ENCODE measurements at places on chromosomes 7 and 10. TPM values are rescaled to one million over a fixed set of nuclear protein-coding genes. Genes with fewer than 3 reads are reported as not detected.

DNA sequence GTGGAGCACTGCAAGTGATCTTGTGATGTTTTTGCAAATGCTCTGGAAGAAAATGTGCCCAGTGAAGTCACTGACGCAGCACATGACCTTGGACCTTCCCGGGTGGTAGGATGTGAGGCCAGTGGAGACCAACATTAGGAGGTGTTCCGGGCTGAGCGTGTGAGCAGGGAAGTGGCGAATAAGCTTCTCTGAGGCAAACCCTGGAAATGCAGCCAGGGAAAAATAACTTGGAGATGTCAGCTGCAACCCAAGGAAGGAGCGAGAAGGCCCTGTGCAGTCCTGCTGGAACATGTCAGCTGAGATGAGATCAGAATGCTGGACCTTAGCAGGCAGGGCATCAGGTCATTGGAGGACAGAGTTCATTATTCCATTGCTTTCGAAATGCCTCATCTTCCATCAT lies 18.6 kb upstream of the SDK1 start:
- no peak overlapping the region for H3K4me3 ChIP-seq
- H3K27ac ChIP-seq, result no peak overlapping the region
- no peak for DNase-seq

DNA sequence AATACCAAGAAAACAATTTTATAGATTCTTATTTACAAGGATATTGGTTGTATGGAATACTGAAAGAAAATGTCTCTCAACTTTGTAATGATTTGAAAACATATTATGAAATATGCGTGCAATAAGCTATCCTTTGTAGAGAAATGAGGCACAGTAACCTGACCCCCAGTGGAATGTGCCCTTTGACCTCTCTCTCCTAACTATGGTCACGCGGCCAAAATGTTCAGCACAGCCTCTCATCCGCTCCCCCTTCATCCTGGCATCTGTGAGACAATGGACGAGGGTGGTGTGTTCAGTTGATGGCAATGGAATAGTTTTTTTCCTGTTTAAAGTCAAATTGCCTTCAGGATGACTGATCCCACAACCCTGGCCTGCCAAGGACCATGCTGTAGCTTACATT lies 13.3 kb downstream of the BEND7 start:
- no peaks in the 10 kb centered on the region for H3K4me1 ChIP-seq
- H3K27me3 ChIP-seq, result no peaks in the 10 kb centered on the region
- no peak overlapping the region for H3K27ac ChIP-seq
- H3K36me3 ChIP-seq, result no peaks in the 10 kb centered on the region

GRCh38 chr10:86954681-86955500 lies 2.5 kb downstream of the MMRN2 start:
- H3K27ac ChIP-seq, result no peak overlapping the region
- H3K36me3 ChIP-seq, result no peaks in the 10 kb centered on the region
- H3K27me3 ChIP-seq, result no peaks in the 10 kb centered on the region
- no peak for DNase-seq
- no peak overlapping the region for H3K4me3 ChIP-seq

GRCh38 chr10:89073719-89074118 lies 83.1 kb downstream of the FAS start:
- H3K27ac ChIP-seq, result no peak overlapping the region
- H3K27me3 ChIP-seq, result no peaks in the 10 kb centered on the region
- no peaks in the 10 kb centered on the region for H3K4me1 ChIP-seq
- H3K4me3 ChIP-seq, result no peak overlapping the region
- no peaks in the 10 kb centered on the region for H3K36me3 ChIP-seq

The FAM131B gene
- 0.05 TPM for total RNA-seq

The LAMB4 gene
- not detected for total RNA-seq

The LRRC17 gene
- 0.53 TPM for total RNA-seq

Measured in B cell (primary cell).